ENCODE measurements at places on chromosomes 5 and 9. TPM values are rescaled to one million over a fixed set of nuclear protein-coding genes. Genes with fewer than 3 reads are reported as not detected.

GRCh38 chr9:92484563-92484962, 2.3 kb upstream of the ASPN start:
- no peak for DNase-seq

DNA sequence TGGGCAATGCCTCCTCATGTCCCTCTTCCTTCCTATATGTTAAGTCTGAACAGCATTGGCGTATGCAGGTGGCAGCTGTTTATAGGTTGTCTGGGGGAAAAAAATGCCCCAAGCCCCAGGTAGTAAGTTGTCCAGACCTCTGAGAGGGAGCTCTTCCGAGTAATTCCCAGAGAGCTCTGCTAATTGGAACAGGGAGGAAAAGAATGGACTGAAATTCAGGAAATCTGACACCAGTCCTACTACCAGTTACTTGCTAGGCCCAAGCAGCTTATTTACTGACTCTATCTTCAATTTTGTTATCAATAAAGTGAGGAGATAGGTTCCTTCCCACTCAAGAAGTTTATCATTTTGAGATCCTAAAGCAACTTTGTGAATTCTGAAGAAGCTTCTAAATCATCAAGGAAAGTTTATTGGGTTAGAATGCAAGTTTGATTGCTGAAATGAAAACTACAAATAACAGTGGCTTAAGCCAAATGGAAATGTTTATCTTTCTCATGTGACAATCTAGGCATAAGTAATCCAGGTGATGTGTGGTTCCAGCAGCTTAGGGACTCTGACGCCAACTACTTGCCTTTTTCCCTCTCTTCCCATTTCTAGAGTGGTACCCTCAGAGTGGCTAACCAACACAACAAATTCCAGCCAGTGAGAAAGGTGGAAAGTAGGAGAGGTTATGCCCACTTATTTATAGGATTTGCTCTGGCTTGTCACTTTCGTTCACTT, 5.6 kb downstream of the STK32A start:
- DNase-seq: no peak

SPATA31C1 gene
- not detected for total RNA-seq

MSX2 gene
- not detected for total RNA-seq

GNA14 gene
- total RNA-seq: 0.54 TPM

DNA sequence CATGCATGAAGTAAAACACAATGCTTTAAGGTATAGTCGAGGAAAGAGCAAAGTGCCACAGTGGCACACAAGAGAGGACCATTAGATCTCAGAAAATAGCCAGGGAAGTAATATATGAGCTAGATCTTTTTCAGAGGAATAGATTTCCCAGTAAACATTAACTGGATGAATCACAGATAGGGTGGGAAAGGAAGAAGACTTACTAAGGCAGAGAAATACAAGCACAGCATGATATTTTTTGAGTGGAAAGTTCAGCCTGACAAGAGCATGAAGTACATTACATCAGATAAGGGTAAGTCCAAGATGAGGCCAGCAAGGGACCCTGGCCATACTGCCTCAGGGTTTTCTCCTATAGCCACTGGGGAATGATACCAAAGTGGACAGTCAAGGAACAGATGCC, 804.6 kb upstream of the DMAC1 start:
- no peak for DNase-seq

DNA sequence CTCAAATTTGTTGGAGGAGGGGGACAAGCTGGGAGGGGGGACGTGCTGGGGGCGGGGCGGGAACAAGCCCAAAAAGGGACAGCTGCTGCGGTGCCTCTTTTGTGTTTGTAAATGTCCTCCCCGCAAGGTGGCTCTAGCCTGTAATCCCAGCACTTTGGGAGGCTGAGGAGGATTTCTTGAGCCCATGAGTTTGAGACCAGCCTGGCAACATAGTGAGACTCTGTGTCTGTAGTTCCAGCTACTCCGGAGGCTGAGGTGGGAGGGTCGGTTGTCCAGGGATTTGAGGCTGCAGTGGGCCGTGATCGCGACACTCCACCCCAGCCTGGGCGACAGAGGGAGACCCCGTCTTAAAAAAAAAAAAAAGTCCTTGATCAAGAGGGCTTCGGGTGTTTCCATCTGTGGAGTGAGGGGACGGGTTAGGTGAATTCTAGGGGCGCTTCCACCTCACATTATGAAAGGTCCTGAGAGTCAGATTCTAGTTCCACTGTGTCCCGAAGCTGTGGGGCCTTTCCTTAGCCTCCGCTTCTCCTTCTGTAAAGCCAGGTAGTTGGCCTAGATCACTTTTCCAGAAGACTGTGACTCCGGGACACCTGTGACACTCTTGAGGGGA, 779 bp upstream of the CTNNA1 start:
- no peak for DNase-seq

- peak; percentile 71 for DNase-seq
These were observed 8.6 kb downstream of the ITK start for GRCh38 chr5:157189223-157189622.

C9orf50 gene
- not detected for total RNA-seq

- DNase-seq: no peak
These were observed 12.8 kb downstream of the PDLIM4 start for GRCh38 chr5:132270335-132270665.

DNA sequence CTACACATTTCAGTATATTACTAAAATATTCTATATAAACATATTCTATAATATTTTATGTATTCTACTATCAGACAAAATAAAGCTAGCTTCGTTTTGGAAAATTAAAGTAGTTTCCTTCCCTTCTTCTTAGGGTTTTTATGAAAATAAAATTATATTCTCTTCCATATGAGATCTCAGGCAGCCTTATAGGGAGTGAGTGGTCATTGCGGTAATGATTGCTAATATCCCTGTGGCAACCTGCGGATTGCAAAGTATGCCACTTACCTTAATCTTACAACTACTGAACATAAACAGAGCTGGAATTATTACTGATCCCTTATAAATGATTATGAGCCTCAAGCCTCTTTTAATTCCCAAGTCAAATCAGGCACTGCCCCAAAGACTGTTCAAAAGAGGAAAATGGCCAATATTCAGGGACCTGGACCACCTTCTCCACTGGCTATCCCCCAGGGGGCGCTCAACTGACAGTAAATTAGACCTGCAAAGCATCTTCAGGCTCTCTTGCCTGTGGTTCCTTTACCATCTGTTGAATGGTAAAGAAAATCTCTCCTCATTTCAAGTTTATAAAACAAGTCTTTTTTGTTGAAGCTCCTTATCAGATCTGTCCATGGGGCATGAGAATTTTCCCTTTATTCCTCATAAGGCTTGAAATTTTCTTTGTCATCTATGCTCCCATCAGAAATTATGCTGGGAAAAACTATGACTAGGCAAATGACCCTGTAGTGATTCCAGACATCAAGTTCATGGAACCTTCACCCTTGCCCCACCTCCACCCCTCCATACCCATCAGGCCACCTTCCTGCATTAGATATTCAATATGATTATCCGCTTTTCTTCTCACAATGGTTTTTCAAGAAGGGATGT, 163.9 kb downstream of the CEMIP2 start:
- DNase-seq: peak; percentile 90

BTNL8 gene
- not detected for total RNA-seq

MYOZ3 gene
- total RNA-seq: 0.32 TPM

DNA sequence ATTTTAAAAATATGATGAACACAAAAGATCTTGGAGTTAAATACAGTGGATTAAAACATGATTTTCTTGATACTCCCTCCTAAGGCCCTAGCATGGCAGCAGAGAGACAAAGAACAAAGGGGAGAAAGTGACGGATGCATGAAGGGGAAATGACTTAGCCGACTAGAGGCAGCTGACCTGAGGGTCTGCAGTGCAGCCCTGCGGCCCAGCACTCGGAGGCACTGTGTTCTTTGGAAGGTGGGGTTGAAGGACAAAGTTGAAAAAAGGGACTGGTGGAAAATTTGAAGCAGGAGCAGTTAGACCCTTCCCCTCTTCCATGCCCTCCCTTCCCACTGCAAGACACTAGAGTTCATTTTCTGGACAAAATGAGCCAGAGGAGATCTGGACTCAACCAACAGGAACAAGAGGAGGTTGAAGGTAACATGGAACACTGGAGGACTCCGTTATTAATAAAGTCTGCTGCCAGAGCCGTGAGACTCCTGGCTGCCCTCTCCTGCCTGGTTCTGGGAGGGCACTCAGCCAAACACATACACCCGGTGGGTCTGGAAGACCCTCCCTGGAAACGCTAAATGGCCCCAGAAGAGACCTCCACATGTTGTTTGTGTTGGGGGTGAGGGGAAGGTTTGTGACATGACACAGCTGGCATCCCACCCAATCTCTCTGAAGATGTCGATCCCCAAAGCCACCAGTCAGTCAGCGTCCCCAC, 98.1 kb downstream of the JMY start:
- DNase-seq: no peak
